GM04503 (cell line): ENCODE measurements at places on chromosomes 4 and X.
A peak's percentile ranks its signal among the peaks of the same experiment; 100 is the strongest.

- no peak for DNase-seq
Measured at GRCh38 chr4:37597034-37597433, 89.1 kb downstream of the RELL1 start.

DNA sequence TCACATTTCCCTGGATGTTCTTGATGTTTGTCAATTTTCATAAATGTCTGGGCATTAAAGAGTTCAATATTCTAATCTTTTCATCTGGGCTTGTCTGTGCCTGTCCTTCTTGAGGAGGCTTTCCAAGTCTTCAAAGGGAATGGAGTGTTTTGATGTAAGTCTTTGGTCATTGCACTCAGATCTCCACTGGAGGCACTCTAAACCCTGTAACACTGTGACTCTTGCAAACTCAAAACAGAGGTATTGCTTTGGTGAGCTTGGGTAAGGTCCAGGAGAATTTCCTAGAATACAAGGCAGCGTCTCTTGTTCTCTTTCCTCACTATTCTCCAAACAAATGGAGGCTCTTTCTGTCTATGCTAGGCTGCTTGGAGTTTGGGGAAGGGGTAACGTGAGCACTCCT, 1118.1 kb upstream of the PABPC4L start:
- DNase-seq = no peak

DNA sequence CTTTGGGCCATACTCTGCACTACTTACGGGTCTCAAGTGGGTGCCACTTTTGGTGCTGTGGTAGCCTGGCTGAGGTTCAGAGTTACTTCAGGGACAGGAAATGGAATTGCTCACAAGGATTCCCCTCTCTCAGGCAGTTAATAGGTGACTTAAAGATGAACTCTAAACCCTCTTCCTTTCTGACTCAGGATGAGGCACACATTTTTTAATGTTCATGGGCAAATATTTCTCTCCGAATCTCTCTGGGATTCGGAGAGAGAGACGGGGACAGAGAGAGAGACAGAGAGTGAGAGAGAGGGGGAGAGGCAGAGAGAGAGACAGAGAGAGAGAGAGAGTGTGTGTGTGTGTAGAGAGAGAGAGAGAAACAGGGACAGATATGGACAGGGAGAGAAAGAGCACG, 79.8 kb downstream of the NYX start:
- no peak for DNase-seq

DNA sequence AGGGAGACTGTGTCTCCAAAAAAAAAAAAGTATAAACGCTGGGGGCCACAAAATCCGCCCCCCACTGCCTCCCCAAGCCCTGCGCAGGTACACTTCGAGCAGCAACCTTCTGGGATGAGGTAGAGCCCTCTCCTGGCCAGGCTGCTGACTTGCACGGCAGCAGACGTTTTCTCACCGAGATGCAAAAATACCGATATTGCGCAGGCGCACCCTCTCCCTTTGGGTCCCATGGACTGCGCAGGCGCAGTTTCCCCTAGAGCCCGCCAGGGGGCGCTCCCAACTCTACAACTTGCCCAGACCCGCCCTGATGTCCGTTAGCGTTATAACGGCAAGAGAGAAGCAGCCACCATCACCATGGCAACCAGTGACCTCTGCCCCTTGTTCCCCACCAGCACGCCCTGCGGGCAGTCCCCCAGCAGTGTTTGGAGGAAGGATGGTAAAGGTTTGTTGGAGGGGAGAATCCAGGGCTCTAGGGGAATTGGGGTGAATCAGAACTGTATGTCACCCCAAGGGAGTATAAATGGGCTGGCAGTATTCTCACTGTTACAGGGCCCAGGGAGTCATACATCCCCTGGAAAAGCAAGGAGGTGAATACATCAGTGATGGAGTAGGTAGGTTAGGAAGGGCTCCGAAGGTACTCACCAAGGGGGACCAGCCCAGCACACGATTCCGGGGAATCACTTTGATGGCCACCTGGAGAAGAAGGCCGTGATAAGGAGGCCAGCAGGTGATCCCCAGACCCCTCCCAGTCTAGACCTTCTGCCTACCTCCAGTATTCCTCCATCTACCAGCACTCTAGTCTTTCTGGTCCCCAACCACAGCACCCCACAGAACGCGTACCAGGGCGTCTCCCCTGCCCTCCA, 1.5 kb downstream of the PIM2 start:
- peak; percentile 37 for DNase-seq

GRCh38 chr4:79201971-79202370, 123.9 kb downstream of the NAA11 start:
- DNase-seq = no peak

DNA sequence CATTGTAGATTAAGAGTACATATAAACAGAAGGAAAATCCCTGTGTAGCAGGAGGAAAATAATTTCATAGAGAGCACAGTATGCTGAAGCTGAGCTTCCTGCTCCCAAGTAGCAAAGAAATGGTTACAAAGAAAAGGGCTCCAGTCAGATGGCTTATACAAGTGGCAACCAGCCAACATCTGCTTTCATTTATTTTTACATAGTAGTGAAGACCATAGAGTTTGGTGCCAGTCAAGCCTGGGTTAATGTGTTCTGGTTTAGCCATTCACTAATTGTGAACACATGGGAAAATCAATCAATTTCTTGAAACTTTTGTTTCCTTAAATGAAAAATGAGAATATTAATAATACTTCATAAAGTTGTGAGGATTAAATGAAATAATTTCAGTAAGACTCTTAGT, 111.3 kb upstream of the ELOVL6 start:
- DNase-seq = no peak

DNA sequence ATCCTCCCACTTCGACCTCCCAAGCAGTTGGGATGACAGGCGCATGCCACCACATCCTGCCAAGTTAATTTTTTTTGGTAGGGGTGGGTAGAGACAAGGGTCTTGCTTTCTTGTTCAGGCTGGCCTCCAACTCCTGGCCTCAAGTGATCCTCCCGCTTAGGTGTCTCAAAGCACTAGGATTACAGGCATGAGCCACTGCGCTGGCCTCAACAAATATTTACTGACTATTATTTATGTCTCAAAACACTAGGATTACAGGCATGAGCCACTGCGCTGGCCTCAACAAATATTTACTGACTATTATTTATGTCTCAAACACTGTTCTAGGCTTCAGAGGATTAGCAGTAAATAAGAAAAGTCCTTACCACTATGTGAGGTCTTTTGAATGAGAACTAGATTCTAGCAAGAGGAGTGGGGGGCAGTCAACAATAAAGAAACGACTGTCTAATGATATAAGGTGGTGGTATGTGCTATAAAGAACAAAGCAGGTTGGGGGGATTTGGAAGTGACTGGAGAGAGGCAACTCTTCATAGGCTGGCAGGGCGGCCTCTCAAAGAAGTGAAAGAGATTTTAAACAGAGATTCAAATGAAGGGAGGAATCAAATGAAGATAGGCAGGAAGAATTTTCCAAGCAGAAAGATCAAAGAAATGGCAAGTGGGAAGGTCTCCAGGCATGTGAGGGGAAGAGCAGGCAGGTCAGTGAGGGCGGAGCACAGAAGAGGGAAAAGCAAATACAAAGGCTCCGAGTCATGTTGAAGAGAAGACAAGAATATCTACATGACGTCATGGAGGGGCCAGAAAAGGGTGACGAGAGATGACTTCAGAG, 12.7 kb upstream of the ACSL1 start:
- no peak for DNase-seq

GRCh38 chr4:186657764-186658163, 65.9 kb downstream of the FAT1 start:
- no peak for DNase-seq

GRCh38 chr4:53576071-53576617, 15.1 kb downstream of the LNX1 start:
- no peak for DNase-seq

DNA sequence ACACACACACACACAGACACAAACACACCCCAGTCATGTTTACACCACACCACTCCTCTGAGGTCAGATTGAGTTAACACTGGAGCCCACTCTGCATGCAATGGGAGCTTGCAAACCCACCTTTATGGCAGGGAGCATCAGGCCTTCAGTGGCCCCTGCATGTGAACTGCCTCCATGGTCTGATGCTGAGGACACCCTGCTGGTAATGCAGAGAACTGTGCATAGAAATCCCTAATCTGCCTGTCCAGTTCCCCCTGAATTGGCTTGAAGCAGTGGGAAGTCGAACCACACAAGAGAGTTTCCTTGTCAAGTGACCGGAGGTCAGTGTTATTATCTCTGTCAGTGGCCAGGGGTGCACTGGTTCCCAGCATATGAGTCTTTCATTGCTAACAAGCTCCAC, 59.8 kb downstream of the ANOS1 start:
- DNase-seq = no peak

DNA sequence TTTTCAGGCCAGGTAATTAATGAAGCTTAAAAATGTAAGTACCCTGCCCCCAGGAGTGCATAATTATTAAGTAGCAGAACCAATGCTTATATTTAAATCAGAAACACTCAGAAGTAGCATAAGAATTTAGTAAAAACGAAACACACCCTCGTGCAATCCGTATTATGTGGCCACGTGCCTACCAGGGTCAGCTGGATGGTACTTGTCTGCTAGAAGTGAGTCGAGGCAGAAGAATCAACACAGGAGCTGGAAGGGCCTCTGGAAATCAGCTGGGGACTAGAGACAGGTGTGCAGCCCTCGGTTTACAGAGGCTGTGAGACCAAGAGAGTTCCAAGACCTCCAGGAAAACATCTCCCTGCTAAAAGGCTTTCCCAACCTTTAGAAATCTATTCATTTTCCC, 559 bp upstream of the FAM47E start:
- DNase-seq = no peak

GRCh38 chr4:54548831-54549460, 108.8 kb upstream of the KIT start:
- DNase-seq = no peak

DNA sequence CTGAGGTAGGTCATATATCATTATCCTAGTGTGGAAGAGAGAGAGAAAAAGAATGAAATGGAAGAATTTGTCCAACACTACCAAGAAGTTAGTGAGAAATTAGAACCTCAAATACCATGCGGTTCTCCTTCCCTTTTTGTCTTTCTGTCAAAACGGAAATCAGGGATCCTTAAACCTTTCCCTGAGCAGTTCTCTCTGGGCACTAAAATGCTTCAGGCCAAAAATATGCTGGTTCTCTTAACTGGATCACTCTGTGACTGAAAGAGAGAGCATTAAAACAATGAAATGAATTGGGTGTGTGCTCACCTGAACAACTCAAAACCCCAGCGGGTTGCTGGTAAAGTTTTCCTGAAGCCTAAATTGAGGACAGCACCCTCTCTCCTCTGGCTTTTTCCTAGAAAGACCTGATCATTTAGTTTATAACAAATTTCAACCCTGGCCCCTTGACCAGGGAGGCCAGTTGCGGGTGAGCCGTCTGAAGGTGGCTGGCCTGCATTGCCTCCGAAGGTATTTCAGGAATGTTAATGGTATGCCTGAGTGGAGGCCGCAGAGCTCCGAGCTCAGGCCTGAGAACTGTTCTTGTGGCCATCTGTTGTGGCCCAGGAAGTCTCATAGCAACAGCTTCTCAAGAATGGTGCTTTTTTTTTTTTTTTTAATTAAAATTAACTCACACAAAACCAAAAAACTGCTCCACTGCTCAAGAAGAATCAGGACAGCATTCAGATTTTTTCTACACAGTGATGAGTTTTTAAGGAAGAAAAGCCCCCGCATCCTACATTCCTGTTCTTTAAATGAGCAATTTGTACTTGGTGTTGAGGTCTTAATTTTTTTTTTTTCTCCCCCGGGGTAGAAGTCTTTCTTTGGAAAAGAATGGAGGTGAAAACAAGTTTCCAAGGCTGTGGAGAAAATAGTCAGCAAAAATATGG, 155.1 kb downstream of the SHROOM3 start:
- DNase-seq = peak; percentile 94

- DNase-seq = no peak
Measured at GRCh38 chr4:8403173-8403753, 37.3 kb downstream of the ACOX3 start.

DNA sequence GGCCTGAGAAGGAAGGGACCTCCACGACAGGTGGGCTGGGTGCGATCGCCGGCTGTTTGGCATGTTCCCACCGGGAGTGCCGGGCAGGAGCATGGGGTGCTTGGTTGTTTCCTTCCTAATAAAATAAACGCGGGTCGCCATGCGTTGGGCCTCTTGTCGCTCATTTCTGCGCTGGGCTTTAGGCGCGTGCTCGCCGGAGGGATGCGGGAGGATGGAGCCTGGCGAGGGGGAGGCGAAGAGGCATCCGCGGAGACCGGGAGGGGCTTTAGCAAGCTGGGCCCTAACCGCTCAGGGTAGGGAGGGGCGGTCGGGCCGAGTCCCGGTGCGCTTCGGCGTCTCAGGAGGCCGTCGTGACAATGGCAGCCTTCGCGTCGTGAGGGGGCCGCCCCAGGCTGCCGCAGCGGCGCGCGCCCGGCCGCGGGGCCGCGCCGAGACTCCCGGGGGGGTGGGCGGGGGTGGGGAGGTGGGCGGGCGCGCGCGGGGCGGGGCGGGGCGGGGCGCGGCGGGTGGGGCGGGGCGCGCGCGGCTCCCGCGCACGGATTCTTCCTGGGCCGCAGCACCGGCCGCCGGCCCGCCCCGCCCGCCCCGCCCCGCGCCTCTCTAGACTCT, 476 bp upstream of the GDI1 start:
- no peak for DNase-seq

- no peak for DNase-seq
Measured at GRCh38 chr4:47615385-47615784, 130.3 kb downstream of the ATP10D start.

DNA sequence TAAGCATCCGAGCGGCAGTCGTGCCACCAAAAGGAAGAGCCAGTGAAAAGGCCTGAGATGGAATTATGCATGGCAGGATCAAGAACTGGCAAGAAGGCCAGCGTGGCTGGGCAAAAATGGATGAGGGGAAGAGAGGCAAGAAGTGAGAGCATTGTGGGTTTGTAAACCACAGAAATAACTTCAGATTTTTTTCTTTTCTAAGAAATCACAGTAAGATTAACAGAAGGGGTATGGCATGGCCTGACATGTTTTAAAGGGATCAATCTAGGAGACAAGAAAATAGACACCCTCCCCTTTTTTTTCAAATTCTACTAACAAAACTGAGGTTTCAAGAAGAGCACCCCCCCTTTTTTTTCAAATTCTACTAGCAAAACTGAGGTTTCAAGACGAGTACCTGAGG, 82.5 kb downstream of the BMP3 start:
- DNase-seq = no peak

GRCh38 chr4:82780170-82780751, 18.3 kb downstream of the SCD5 start:
- no peak for DNase-seq

- DNase-seq = no peak
Measured at GRCh38 chrX:43627147-43627546, 29.0 kb upstream of the MAOA start.

- no peak for DNase-seq
Measured at GRCh38 chrX:18899796-18900380, 84.0 kb downstream of the PHKA2 start.

DNA sequence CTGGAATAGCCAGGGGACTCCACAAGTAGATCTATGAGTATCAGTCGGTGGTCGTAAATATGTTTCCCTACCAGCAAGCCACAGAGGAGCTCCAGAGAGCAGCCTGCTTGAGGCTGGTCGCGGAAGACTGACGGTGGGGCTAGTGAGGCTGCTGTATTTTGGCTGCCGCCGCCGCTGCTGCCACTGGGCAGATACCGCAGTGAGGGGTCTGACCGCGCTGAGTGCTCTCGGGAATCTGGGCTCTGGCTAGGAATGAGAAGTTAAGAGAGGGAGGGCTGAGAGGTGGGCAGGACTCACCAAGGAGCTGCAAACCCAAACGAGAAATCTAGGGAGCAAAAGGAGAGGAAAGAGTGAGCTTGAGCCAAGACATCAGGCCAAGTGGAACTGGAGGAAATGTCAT, at the start of gene EXOC1L:
EXOC1L (plus strand) TSS at position 157 of the 400 bp plus-strand sequence; CDS start at position 394, 237 bp downstream.
- no peak for DNase-seq
